CD4-positive, alpha-beta T cell treated with Interleukin-6 at 100 ng/mL for 8 hours (primary cell): ENCODE measurements at places on chromosomes 12 and 14.

DNA sequence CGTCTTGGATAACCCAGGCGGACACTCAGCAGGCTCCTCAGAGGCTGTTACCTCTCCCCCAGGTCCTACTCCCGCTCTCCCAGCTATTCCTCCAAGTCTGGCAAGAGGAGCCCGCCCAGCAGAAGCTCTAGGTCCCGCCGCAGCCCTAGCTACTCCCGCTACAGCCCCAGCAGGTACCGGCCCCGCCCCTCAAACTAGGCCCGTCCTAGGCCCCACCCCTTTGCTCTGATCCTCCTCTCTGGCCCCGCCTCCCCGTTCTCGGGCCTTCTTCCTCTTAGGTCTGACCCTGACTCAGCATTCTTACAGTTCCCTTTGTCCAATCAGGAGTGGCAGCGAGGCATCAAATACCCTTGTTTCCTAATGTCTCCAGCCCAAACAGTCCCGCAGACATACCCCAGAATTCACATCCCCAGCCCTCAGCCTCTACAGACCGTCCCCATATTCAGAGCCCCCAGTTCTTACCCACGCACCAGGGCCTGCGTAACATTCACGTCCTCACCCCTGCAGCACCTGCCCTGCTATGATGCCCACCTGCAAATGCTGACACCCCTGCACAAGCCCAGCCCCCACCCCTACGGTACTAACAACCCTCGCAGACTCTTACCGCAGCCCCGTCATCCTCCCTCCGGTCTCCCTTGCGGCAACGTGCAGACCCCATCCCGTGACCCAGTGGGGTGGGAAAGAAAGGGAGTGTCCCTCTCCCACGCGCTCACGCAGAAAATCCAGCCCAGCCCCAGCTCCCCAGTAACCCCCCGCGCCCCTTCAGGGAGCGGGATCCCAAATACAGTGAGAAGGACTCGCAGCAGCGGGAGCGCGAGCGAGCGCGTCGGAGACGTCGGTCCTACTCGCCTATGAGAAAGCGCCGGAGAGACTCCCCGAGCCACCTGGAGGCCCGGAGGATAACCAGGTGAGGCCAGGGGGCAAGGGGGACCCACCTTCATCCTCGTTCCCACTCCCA is 25.0 kb upstream of the HSPB8 start:
- DNase-seq, result no peak

DNA sequence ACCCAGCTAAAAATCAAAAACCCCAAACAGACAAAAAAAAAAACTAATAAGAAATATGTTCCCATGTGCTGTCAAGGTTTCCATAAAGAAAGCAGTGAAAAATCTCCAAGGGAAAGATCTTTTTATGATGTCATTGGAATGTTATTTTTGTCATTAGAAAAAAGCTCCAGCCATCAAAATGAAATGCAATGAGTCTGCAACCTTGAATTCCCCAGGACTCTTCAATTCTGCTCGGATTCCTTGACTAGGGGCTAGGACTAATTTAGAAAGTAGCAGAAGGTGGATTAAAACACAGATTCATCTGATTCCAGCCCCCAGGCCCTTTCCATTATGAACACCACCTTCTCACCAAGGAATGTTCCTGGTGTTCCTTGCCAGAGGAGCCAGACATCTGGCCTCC is 6.0 kb upstream of the PCNX1 start:
- DNase-seq, result no peak

DNA sequence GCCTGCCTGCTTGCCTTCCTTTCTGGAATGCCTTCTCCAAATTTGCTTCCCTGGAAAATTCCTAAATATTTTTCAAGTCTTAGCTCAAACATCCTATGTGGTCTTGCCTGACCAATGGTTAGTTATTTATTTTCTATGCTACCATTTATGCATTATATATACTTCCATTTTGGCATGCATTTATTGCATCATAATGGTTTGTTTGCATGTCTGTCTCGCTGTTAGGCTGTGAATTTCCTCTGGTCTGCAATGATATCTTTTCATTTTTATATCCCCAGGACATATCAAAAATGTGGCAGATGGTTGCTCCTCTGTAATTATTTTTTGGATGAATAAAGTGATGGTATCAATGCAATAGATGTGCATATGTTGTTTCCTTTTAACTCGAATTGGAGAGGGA is 30.5 kb downstream of the ATL1 start:
- DNase-seq, result no peak

- no peak for DNase-seq
These were observed 844 bp upstream of the IPO4 start for GRCh38 chr14:24189460-24189859.

DNA sequence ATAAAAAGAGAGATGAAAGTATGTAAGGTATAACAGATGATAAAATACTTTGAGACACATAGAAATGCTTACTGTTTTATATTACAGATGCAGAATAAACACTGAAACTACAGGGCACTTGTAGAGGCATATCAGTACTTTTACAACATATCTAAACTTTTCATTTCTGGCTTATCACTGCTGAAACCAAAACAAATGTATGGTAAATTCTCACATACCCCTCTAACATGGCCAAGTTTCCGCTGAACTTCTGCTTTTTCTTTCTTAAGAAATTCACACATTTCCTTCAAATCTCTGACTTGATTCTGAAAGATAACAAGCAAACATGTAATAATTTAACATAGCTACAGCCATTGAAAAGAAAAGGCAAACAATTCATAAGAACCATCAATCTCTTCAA is 33.3 kb upstream of the C12orf50 start:
- DNase-seq, result no peak

DNA sequence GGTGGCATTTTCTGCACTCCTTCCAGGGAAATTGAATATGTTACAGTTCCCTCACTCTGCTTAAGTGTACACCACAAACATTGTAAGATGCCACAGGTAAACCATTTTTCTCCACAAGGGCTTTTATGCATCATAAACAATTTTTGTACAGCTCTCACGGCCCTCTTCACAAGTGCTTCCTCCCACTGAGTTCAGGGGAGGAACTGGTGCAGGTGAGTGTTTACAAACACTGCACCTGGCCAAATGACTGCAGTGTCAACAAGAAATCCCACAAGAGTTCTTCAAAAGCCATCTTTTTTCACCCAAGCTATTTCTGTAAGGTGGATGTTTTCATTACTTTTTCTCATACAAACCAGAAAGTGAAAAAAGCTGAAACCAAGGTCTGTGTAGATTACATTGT is 973.2 kb downstream of the AACS start:
- DNase-seq, result no peak

DNA sequence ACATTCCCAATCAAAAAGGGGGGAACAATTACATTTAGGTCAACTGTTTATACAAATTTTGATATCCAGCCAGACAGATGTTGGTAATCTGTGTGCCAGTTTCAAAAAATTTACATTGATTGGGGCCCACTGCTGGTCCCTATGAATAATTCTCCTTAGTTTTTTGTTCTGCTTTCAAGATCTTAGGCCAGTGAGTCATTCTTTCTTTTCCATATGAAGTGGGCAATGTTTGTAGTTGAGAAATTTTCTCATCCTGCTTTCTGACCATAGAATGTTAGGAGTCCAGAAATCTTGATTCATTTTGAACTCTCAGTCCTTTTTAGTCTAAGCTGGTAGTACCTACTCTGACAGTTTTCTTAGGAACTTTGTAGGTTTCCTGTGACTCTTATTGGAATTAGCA is 244.3 kb downstream of the DIO2 start:
- DNase-seq, result no peak

- DNase-seq, result no peak
These were observed 52.6 kb downstream of the GALC start for GRCh38 chr14:87940382-87940781.

GRCh38 chr12:78146365-78146772 is 315.7 kb downstream of the NAV3 start:
- DNase-seq, result no peak

- no peak for DNase-seq
These were observed 928.2 kb downstream of the NRXN3 start for GRCh38 chr14:79098324-79098723.

GRCh38 chr14:92729634-92730358 is 18.6 kb downstream of the LGMN start:
- DNase-seq, result no peak

DNA sequence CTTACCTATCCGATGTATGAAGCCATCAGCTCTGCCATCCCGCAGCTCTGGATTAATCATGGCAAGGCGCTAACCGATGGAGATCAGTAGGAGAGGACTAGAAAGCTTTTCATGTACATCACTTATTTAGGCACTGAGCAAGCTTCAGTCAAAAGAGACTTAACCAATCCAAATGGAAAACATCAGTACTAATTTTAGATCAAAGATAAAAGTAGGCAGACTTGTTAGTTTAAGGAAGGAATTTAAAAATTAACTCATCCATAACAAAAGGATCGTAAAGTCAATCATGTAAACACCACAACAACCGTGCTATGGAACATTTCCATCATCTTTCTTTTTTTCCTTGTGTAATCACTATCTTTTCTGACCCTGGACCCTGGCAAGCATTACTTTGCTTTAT is at the start of gene CLEC2A:
Gene CLEC2A, minus strand, starts transcription at position 101 of the 400 bp plus-strand sequence. Its CDS starts 41 bp downstream, at position 60.
- no peak for DNase-seq

DNA sequence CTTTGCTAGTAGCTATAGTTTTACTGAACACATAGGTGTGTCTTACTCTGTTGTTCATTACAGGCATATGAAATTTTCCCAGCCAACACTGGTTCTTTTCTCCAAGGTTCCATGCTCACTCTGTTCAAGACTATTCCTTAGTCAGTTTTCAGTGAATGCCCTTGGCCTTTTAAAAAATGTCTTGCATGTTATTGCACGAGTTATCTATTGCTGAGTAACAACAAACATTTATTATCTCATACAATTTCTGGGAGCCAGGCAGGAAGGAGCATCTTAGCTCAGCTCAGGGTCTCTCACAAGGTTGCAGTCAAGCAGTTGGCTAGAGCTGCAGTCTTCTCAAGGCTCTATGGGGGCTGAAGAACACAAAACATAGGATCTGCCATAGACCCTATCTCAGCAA is 223.5 kb downstream of the BTG1 start:
- DNase-seq, result no peak

- no peak for DNase-seq
These were observed 59.4 kb downstream of the TMEM132C start for GRCh38 chr12:128326406-128326805.

GRCh38 chr12:64006211-64006825 is 161.8 kb downstream of the SRGAP1 start:
- no peak for DNase-seq

GRCh38 chr12:54300732-54301427 is at the start of gene NFE2:
Gene NFE2 (minus strand): TSS chr12:54301015. CDS start chr12:54295248, 5,767 bp downstream.
- peak; percentile 14 for DNase-seq

- DNase-seq, result no peak
These were observed 15.8 kb downstream of the WNT5B start for GRCh38 chr12:1644534-1645438.

DNA sequence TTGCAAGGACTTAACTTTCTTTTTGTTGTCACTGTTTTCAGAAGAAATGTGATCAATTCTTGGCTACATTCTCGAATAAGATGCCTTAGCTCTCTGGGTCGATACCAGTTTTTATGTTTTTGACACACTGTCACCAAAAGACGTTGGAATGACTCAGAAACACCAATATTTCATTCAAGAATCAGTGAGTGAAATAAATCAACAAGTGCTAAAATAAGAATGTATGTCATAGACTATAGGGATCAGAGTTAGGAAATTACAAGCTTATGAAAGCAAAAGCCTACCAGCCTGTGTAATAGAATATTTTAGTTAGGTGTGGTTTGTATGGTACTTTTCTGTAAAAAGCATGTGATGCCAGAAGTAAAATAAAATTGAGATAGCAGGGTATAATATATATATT is 17.8 kb downstream of the PPHLN1 start:
- no peak for DNase-seq

- DNase-seq, result peak; percentile 39
These were observed 39.8 kb downstream of the IFNG start for GRCh38 chr12:68119724-68120211.

DNA sequence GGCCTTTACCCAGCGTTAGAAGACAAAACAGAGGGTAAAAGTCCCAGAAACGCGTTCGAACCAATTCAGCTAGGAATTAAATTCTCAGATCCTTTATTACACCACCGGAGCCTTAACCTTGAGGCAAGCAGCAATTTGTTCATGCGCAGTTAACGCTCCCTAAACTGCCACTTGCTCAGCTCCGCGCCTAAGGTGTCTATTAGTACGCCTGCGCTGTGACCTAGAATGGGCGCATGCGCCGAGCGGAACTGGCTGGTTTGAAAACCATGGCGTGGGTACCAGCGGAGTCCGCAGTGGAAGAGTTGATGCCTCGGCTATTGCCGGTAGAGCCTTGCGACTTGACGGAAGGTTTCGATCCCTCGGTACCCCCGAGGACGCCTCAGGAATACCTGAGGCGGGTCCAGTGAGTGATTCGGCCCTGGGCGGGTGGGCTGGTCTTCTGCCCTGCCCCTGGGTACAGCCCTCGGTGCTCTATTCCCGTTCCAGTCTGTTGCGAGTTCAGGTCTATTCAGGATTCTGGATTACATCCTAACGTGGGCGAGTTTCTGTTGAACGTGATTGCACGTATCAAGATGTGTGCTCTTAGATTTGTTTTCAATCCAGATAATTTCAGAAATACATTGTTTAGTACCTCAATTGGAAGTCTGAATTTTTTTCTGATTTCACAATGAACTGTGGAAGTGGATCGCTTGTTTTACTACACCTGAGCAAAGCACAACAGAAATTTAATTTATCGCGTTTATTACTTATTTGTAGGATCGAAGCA is at the start of gene GEMIN2:
Gene GEMIN2, plus strand, starts transcription at position 251 of the 766 bp plus-strand sequence. Its CDS starts 16 bp downstream, at position 267.
- DNase-seq, result peak; percentile 94

- DNase-seq, result no peak
These were observed 20.0 kb upstream of the FICD start for GRCh38 chr12:108495054-108495453.

DNA sequence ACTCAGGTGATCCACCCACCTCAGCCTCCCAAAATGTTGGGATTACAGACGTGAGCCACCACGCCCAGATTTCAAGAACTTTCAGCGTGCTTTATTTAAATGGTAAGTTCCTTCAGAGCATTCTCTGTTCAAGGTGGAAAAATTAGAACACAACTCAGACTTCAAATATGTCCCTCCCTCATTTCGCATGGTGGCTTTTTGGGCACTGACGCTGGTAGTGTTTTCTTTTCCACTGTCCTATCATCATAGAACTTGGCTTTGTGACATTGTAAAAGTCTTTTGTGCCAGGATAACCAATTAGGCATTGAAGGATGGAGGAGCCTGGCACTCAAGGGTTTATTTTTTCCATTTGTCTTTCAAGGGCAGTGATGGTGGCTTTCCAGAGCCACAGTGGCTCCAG is 190.8 kb downstream of the NUAK1 start:
- DNase-seq, result no peak

DNA sequence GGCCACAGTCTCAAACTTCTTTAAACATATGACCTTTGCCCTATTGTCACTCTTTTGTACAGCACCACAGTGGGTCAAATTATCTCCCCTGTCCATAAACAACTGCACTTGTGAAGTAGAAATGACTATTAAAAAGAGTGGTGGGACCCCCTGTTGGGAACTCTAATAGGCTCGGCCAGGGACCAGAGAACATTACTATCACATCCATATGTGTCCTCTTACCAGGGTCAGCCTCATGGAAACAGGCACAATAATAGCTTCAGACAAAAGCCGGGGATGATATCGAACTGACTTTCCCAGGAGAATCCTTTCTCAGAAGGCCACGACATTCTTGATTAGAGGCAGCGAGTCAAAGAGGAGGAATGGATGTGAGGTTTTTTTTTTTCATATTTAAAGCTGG is 96.6 kb downstream of the NKX2-1 start:
- no peak for DNase-seq
